ENCODE measurements at places on chromosomes 7 and 10. TPM values are rescaled to one million over a fixed set of nuclear protein-coding genes. Genes with fewer than 3 reads are reported as not detected.

The CHN2 gene
- 32.9 TPM for total RNA-seq

The TAS2R5 gene
- total RNA-seq = 1.0 TPM

The ENKUR gene
- total RNA-seq = 0.39 TPM

The TSC22D4 gene
- 45.9 TPM for total RNA-seq

The OR2A12 gene
- total RNA-seq = not detected

The SPDYE8 gene
- total RNA-seq = not detected

The COL17A1 gene
- total RNA-seq = 159 TPM

- no peak for DNase-seq
Observed at GRCh38 chr7:47582764-47583738, 1.1 kb upstream of the TNS3 start.

- no peak for DNase-seq
Observed at GRCh38 chr7:70135656-70136055, 537.4 kb downstream of the AUTS2 start.

GRCh38 chr7:17474724-17475344 is 176.4 kb downstream of the AHR start:
- DNase-seq = no peak

DNA sequence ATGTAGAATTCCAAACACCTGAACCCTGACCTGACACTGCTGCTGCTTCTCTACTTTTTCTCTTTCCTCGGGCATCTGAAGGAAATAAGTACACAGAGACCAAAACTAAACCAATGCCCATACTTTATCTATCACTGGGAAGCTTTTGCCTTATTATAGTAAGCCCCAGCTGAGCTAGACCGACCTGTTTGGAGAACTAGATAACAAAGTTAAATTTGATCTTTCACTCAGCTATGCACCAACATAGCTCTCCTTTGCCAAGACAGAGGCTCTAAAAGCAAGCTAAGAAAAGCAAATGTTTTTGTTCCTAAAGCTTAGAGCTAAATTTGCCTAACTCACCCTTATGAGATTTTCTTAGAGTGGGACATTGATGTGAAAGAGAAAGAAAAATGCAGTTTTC is 39.1 kb downstream of the NHLRC2 start:
- no peak for DNase-seq

DNA sequence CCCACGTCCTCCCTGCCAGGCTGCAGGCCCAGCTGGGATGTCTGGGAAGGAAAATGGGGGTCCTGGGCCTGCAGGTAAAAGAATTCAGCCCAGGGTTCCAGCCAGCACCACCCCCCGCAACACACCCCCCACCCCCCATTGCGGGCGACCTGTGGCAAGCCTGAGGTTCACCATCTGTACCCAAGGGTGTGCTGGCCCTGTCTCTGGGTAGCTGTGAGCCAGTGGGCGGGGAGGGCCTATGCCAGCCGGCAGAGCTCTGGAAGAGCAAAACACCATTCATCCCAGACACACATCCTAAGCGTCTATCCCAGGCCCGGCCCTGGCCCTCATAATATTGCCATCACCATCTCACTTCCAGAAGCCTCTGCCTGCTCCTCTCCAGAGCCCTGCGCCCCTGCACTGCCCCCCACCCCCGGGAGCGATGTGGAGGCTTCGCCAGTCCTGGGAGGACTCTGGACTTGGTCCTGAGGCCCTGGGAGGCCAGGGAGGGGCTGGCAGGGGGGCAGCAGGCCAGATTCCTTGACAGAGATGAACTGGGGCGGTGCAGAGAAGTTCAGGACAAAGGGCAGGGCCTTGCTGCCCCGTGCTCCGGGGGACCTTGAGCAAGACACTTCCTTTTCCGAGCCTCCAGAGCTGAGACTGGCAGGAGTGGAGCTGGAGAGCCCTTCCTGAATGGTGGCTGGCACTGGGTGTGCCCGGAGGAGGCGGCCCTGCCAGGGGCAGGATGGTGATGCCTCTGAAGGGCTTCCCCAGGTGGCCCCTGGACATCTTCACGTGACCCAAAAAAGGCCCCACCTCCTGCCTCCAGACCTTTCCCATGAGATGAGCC is 8.7 kb upstream of the TTYH3 start:
- DNase-seq = peak; percentile 81

DNA sequence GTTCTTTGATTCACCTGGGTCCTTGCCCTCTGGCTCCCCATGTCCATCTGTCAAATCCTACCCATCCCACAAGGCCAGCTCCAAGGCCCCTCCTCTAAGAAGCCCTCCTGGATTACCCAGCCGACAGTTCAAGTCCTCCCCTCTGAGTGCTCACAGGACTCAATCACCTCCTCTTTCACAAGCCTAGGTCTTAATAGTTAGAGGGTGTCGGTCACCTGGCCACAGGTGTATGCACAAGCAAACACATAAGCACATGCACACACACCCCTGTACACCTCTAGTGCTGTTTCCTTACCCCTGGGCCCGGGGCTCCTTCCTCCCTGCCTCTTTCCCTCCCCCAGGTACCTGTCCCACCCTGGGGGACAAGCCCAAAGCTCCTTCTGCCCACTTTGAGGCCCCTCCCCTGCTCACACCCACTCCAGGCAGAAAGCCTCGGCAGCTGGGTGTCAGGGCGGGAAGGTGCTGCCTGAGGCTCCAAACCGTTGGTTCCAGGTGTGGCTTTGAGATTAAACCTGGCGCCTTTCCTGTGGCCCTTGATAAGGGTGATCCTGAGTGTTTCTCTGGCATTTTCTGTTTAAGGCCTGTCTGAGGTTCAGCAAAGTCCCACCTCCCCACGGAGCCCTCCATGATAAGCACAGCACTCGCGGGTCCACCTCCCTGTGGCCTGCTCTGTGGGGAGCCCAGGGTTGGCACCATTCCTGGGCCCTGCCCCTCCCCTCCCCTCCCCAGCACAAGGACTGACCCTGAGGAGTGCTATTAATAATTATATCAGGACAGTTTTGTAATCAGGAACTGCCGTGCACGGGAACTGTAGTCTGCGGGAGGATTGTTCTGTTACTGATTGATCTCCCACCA is 14.6 kb upstream of the AQP1 start:
- DNase-seq = peak; percentile 22

- no peak for DNase-seq
Observed at GRCh38 chr7:99835189-99835588, 7.4 kb downstream of the CYP3A43 start.

GRCh38 chr7:64869912-64870562 is 33.0 kb upstream of the ZNF273 start:
- no peak for DNase-seq

DNA sequence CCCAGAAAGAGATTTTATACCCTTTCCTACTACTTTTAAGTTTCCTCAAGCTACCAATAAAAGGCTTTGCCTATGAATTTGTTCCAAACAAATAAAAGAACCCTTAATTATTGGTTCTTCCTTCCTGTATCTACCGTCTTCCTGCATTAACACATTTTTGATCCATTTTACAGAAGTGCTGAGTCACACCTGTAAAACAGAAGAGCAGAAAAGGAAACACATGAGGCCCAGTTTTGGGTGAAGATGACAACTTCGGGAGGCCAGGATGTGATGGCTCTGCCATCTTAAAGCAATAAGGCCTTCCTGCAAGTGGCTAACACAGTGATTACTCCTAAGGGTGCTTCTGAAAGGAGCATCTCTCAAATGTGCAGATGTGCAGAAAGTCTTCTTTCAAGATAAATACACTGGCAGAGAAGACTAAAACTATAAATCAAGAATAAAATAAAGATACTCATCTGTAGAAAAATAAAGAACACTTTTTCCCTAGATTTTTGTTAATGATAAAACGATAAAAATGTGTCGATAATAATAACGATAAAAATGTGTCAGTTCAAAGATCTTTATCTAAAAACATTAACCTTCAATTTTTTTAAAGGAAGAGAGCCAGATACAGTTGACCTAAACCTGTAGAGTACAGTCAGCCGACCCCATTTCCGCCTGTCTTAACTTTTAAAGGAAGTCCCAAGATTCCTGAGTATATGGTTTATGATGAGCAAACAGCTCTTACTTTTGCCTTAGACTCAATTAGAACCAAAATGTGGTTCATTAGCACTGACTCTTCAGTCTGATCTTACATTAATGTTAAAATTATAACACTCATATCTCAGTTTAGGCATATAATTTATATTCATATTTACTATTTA is 108.6 kb downstream of the UBE2H start:
- no peak for DNase-seq

GRCh38 chr10:3435671-3436070 is 263.1 kb upstream of the PITRM1 start:
- no peak for DNase-seq

GRCh38 chr7:127848241-127848640 is 183.0 kb downstream of the LRRC4 start:
- no peak for DNase-seq

DNA sequence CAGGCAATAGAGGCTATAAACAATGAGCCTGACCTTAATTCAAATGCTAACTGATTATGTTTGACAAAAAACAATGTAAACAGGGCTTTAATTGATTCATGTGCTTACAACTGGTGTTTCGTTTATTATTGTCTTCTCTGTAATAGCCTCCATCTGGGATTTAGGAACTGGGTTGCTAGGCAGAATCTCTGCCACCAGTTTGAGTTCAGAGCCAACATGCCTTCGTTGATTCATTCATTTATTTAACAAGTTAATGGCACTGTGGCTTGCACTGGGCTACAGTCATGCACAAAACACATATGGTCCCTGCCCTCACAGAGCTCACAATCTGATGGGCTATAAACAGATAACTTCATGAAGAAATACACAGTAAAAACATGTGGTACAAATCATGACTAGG is 19.6 kb upstream of the CDHR3 start:
- DNase-seq = no peak

GRCh38 chr7:44461387-44461786 is 29.1 kb downstream of the NUDCD3 start:
- no peak for DNase-seq

DNA sequence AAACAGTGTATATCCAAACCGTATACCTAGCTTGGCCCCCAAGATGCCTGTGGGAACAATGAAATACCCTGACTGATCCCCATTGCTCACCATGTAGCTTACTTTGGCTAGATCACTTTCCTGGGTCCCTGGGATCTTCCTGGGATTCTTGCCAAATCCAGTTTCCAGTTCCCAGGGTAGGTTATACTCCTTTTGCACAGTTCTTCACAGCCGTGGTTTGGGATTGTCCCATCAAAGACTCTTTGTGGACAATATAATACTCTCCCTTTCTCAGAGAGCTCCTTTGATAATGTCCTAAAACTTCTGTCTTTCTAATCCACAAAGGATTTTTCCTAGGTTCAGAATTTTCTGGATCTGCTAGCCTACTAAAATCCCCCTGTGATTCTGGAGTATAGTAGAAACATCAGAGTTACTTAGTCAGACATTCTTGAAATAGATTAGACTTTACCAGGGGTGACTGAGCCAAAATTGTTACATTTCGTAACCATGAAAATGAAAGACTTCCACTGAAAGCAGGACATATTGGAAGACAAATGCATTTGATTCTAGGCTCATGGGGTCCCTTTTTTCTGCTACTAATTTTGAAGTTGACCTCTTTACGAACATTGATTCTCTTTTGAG is 388.3 kb upstream of the ETV1 start:
- DNase-seq = no peak

GRCh38 chr10:48595539-48595932 is 9.3 kb downstream of the ARHGAP22 start:
- no peak for DNase-seq

- DNase-seq = no peak
Observed at GRCh38 chr7:155470686-155471638, 13.0 kb downstream of the EN2 start.

DNA sequence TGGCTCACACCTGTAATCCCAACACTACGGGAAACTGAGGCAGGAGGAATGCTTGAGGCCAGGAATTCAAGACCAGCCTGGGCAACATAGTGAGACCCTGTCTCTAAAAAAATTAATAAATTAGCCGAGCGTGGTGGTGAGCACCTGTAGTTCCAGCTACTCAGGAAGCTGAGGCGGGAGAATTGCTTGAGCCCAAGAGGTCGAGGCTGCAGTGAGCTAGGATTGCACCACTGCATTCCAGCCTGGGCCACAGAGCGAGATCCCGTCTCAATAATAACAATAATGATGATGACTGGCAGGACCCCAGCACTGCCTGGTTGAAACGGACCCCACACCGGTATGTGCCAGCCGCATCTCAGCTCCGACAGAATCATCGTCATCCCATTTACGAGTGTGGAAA is 93.0 kb downstream of the ELFN1 start:
- no peak for DNase-seq

Data from left colon (tissue), 2 donors.